ENCODE measurements at places on chromosomes 3 and 15.

- no peak for DNase-seq
Measured at GRCh38 chr3:177968891-177969290, 567.3 kb upstream of the KCNMB2 start.

GRCh38 chr15:72318408-72318942, 1.5 kb downstream of the CELF6 start:
- DNase-seq, result no peak

DNA sequence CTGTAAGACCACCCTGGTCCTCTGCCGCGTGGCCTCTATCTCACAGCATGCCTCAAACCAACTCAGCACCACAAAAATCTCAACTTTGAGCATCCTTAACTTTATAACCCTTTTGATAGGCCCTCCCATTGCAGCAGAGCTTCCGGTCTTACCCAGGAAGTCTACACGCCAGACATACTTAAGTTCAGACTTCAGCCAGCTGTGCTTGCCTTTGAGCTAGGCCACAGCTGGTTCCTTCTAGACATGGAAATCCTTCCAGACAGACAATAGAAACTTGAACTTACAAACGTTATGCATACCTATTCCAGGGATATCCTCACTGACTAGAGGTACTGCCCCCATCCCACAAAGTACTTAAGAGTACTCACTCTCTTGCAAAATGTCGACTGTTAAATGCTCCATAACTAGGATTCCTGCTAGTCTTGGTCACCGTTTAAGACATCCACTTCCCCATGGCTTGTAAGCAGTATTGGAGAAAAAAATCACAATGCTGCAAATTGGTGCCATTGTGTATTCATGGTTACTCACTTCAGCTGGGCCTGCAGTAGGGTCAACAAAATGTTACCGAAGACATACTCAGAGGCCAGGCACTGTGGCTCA, 183.5 kb downstream of the TBL1XR1 start:
- no peak for DNase-seq

GRCh38 chr15:46607077-46607476, 972.2 kb downstream of the SQOR start:
- no peak for DNase-seq

GRCh38 chr3:50320853-50321335, 1.7 kb downstream of the HYAL2 start:
- DNase-seq, result peak; percentile 92

DNA sequence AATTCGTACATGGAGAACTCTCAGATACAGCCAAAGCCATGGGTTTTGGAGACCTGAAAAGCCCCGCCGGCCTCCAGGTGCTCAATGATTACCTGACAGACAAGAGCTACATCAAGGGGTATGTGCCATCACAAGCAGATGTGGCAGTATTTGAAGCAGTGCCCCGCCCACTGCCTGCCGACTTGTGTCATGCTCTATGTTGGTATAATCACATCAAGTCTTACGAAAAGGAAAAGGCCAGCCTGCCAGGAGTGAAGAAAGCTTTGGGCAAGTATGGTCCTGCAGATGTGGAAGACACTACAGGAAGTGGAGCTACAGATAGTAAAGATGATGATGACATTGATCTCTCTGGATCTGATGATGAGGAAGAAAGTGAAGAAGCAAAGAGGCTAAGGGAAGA, 23.5 kb downstream of the MYO5A start:
- no peak for DNase-seq

DNA sequence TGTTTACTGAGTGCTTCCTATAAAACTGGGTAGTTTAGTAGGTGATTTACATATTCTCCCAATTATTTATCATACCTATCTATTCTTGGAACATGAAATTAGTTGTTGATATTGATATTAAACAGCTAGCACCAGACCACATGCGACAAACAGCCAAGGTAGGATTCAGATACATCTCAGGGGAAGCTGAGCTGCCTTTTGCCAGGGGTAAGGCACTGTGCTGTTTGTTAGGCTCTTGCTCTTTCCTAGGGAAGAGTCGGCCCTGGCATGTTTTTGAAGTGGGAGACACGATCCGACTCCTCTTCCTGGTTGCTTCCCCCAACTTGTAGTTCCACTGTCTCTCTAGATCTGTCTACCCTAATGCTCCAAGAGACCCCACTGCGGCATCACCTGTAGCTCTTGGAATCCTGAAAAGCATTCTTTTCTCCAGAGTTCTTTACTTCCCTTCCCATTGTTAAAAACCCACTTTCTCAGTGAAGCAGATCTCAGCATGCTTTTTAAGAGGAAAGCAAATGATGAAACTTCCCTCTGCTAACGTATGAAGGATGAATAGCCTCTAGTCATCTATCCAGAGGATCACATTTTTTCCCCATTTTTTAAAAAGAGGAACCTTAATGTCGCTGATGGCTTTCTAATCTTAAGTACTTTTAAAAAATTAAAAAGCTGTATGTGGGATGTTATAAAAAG, 138.4 kb downstream of the GHSR start:
- DNase-seq, result no peak

- DNase-seq, result no peak
Measured at GRCh38 chr15:40511093-40511471, 40.3 kb downstream of the CHST14 start.

DNA sequence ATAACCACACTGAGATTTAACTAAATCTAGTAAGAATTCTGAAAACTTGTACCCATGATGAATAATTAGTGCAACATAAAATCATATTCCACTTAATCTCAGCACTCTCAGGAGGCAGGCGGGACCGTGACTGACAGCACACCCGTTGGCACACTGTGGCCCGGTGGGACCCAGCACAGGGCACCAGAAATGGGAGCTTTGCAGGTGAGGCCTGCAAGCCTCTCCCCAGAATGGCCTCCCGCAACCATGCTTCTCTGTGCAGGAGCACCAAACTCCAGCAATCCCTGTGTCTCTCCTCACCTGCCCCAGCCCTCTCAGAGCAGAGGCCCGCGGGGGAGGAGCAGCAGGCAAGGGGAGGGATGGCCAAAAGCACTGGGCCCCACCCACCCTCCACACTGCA, 31.5 kb upstream of the OCA2 start:
- DNase-seq, result no peak

- peak; percentile 57 for DNase-seq
Measured at GRCh38 chr15:62989366-62990055, 53.0 kb upstream of the TPM1 start.

GRCh38 chr3:11544412-11545181, 99.1 kb downstream of the VGLL4 start:
- DNase-seq, result peak; percentile 73

DNA sequence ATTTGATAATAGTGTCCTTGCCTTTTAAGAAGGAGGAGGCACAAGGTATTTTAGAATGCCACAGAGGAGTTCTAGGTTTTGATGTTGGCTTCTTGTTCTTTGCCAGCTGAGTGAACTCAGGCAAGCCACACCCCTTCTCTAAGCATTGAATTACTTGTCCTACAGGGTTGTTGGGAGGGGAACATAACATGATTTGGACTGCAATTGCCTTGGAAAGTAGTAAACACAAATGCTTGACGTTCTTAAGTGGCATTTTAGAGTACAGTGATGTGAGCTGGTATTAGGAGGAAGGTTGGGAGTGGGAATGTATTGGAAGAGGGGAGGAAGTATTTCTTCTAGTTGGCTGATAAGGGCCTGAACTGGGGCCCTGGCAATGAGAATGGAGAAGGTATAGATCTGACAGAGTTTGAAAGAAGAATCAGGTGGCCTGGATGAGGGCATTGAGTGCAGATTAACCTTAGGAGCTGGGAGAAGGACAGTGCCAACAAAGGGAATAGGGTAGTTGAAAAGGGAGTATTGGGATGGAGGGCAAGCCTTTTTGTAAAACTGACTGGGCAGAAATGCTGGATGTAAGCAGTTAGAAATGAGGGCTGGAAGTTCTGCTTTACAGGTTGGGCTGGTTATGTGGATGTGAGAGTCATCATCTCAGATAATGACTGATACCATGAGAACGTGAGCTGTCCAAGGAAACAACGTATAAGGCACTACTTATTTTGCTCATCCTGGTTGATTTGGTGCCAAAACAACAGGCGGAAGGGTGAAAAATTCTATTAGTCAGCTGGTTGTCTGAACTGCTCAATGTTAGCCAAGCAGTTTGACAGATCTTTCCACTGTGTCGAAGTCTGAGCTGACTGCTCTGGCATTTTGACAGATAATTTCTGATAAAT, 16.7 kb downstream of the KAT2B start:
- peak; percentile 23 for DNase-seq

- DNase-seq, result no peak
Measured at GRCh38 chr3:189058071-189058470, 113.7 kb upstream of the TPRG1 start.

DNA sequence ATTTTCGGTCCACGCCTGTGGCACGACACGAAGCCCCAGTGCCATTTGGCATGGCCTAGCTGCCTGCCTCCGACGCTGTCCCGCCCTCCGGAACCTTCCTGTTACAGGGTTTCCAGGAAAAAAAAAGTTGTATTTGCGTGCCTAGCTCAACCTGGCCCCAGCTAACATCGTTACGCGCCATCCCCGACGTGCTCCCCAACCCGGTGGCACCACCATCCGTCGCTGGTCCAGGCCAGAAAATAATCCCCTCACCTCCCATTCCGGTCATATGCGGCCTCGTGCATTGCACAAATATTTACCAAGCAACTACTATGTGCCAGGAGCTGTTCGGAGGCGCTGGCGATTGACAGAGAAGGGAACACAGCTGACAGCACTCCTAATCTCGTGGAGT, 1.4 kb upstream of the CYP1A1 start:
- DNase-seq, result no peak

- no peak for DNase-seq
Measured at GRCh38 chr3:111684640-111685039, 89.5 kb upstream of the ZBED2 start.

- DNase-seq, result no peak
Measured at GRCh38 chr15:83100097-83100646, 7.3 kb upstream of the TM6SF1 start.

GRCh38 chr15:88998980-88999713, 86.0 kb upstream of the MFGE8 start:
- no peak for DNase-seq

GRCh38 chr3:100403362-100404249, 2.3 kb downstream of the LNP1 start:
- DNase-seq, result no peak

GRCh38 chr3:136149667-136150066, 46.5 kb downstream of the MSL2 start:
- DNase-seq, result no peak

- DNase-seq, result peak; percentile 52
Measured at GRCh38 chr3:133540896-133541674, 32.4 kb upstream of the CDV3 start.

DNA sequence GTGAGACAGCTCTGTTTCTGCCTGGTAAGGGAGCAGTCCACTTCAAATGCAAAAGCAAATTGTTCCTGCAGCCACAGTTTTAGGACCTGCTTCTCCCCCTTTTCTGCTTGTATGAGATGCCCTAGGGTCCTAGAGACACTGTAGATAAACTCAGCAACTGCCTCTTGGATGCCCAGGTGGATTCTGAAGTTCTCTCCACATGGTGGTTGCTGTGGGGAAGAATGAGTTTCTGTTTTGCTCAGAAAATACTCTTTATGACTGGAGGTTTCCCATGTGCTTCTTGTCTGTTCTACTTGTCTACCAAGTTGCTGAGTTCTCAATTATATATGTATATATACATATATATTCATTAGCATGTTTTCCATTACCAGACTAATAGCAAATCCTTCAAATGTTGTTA, 5.6 kb upstream of the ZNF80 start:
- DNase-seq, result no peak

DNA sequence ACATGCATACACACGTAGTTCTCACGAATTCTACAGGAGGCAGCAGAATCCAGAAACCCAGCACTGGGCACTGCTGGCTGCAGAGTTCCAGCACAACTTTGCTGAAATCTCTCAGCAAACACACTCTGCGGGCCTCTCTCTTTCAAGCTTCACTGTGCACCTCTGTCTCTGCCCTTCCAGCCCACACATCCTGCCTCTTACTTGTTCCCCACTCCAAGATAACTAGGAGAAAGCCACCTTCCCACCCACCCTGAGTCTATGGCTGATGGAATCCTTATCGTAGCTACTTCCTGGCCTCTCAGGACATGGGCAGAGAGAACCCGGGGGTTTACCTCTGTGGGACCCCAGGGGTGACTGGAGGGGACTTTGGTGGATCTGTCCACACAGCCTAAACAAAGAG, 11.9 kb downstream of the ANP32A start:
- DNase-seq, result no peak

GRCh38 chr15:57596978-57597377, 5.3 kb downstream of the MYZAP start:
- DNase-seq, result no peak

- no peak for DNase-seq
Measured at GRCh38 chr3:24272875-24273274, 221.8 kb downstream of the THRB start.

- DNase-seq, result no peak
Measured at GRCh38 chr15:91225741-91226140, 125.7 kb downstream of the SV2B start.

GRCh38 chr15:22944651-22945050, 35.5 kb downstream of the CYFIP1 start:
- DNase-seq, result no peak

GRCh38 chr3:29906906-29907305, 626.0 kb downstream of the RBMS3 start:
- DNase-seq, result no peak

- DNase-seq, result no peak
Measured at GRCh38 chr3:38957296-38957695, 94.4 kb downstream of the SCN11A start.

GRCh38 chr3:108164391-108164790, 57.8 kb downstream of the IFT57 start:
- DNase-seq, result no peak

- DNase-seq, result peak; percentile 42
Measured at GRCh38 chr3:53161450-53161819, 426 bp downstream of the PRKCD start.

DNA sequence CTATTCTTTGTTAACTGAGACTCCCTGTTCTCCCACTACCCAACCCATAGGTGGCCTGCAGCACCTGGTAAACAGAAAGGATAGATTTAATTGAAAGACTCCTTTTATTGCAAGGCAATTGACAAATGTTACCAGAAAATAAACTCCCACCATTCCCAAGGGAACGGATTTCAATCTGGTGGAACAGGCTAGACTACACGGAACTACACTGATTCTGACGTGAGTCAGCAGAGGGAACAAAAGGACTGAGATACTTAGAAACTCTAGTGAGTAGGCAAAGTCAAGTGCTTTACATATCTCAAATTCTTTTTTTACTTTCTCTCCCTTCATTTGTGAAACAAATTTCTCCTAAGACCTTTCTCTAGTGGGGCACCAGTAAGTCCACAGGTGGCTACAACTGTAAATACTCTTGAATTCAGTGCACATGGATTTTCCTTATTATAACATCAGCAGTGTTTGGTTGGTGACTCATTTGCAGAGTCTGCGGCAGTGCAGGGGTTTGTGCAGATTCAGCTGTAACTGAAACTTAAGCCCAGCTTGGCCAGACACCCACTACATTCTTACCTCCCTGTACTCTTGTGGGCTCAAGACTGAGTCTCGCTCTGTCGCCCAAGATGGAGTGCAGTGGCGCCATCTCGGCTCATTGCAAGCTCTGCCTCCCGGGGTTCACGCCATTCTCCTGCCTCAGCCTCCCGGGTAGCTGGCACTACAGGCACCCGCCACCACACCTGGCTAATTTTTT, 34.3 kb upstream of the PLSCR2 start:
- peak; percentile 89 for DNase-seq
